ENCODE measurements at places on chromosomes 2 and 18. TPM values are rescaled to one million over a fixed set of nuclear protein-coding genes. Genes with fewer than 3 reads are reported as not detected.

DNA sequence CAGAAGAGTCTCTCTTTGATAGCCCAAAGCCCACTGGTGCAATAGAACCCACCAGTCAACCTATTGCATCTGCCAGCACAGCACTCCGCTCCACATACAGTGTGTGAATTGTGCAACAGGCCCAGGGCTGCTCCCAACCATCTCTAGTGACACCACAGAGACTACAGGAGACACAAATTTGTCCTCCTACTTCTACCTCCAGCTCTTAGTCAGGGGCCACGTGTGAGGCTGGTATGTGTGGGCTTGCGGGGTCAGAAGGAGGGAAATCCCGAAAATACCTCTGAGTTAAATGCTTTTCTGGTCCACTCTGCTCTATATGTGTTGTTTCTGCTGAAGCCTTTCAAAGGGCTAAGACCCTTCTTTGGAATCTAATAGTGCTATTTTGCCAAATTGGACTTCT lies 18.0 kb downstream of the DGUOK start:
- no peak overlapping the region for H3K27ac ChIP-seq
- no peak for DNase-seq
- no peaks in the 10 kb centered on the region for H3K27me3 ChIP-seq
- peaks cover 9% of the 10 kb centered on the region for H3K4me1 ChIP-seq
- peaks cover 36% of the 10 kb centered on the region for H3K36me3 ChIP-seq
- H3K4me3 ChIP-seq: no peak overlapping the region

GRCh38 chr2:230861552-230862255 lies 3.0 kb upstream of the ITM2C start:
- peaks cover 58% of the 10 kb centered on the region for H3K27me3 ChIP-seq
- H3K4me3 ChIP-seq: no peak overlapping the region
- peaks cover 24% of the 10 kb centered on the region for H3K36me3 ChIP-seq
- peaks cover 21% of the 10 kb centered on the region for H3K4me1 ChIP-seq

DNA sequence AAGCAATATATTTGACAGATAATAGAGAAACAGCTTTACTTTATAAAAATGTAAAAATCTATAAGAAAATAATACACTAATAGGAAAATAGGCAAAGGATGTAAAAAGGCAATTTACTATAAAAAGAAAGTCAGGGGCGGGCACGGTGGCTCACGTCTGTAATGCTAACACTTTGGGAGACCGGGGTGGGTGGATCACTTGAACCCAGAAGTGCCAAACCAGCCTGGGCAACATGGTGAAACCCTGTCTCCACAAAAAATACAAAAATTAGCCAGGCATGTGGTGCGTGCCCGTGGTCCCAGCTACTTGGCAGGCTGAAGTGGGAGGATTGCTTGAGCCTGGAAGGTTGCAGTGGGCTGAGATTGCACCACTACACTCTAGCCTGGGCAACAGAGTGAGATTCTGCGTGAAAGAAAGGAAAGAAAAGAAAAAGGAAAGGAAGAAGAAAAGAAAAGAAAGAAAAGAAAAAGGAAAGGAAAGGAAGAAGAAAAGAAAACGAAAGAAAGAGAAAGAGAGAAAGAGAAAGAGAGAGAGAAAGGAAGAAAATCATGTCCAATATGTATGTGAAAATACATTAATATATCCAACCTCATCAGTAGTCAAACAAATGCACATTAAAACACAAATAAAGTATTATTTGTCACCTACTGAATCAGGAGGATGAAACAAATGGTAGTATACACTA lies 65.1 kb downstream of the ADD2 start:
- no peak for DNase-seq
- H3K4me1 ChIP-seq: no peaks in the 10 kb centered on the region
- H3K4me3 ChIP-seq: no peak overlapping the region
- no peak overlapping the region for H3K27ac ChIP-seq
- H3K27me3 ChIP-seq: peaks cover 45% of the 10 kb centered on the region

DNA sequence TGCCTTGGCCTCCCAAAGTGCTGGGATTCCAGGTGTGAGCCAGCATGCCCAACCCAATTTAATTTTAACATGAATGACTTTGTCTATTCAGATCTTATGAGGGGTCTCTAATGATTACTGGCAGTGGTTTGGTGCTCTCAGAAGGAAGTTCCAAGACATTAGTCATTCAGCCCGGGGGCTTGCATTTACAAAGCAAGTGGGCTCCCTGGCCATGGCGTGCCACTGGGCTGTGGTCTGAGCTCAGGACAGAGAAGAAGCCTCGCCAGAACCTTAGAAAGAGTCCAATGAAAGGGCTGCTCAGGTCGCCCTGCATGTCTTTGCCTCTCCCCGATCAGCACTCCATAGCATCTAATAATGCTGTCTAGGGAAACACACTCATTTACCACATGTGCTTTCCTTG lies 182.6 kb upstream of the CHAC2 start:
- H3K27ac ChIP-seq: no peak overlapping the region
- H3K36me3 ChIP-seq: no peaks in the 10 kb centered on the region
- no peak for DNase-seq
- H3K27me3 ChIP-seq: no peaks in the 10 kb centered on the region
- no peak overlapping the region for H3K4me3 ChIP-seq

DNA sequence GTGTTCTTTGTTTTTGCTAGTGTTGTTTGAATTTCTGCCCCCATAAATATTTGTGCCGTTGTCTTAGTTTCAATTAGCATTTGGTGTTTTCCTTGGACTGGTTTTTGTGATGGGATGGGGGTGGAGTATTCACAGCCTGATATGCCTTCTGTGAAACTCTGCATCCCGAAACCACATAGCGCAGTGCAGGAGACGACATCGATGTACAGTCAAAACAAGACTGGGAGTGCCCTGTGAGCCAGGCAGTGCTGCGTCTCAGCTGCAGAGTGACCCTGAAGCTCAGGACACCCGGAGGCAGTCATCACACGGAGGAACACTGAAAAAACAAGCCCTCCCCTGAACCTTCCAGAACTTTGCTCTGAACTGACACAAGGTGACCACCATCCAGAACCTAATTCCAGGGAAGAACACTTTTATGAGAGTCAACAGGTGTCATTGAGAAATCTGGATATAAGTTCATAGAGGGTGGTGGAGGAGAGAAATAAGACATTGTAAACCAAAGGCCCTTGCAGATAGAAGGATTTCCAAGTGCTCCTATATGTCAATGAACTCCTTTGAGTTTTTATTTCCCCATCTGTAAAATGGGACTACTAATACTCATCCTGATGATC lies 61.2 kb upstream of the CABLES1 start:
- H3K36me3 ChIP-seq: no peaks in the 10 kb centered on the region
- H3K27me3 ChIP-seq: no peaks in the 10 kb centered on the region
- peaks cover 16% of the 10 kb centered on the region for H3K4me1 ChIP-seq
- no peak overlapping the region for H3K27ac ChIP-seq
- no peak overlapping the region for H3K4me3 ChIP-seq

DNA sequence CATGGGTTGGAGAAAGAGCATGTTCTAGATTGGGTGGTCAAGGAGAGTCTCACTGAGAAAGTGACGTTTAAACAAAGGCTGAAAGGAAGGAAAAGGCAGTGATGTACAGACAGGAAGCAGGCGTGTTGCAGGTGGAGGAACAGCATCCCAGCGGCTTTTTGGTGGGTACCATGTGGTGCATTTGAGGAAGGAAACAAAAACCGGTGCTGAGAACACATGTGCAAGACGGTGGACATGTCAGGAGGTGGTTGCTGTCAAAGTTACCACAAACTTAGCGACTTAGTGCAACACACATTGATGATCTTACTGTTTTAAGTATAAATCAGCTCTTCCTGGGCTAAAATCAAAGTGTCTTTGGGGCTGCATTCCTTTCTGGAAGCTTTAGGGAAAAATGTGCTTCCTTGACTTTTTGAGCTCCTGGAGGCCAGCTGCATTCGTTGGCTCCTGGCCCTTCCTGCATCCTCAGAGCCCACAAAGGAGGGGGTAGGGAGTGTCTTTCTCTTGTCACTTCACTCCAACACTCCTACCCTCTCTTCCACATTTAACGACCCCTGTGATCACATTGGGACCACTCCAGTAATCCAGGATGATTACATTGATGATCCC lies 380.6 kb downstream of the FBXO15 start:
- no peaks in the 10 kb centered on the region for H3K36me3 ChIP-seq
- DNase-seq: no peak
- no peaks in the 10 kb centered on the region for H3K4me1 ChIP-seq
- H3K27me3 ChIP-seq: no peaks in the 10 kb centered on the region
- H3K27ac ChIP-seq: no peak overlapping the region
- no peak overlapping the region for H3K4me3 ChIP-seq

GRCh38 chr2:120669121-120669952 lies 66.3 kb upstream of the GLI2 start:
- peaks cover 81% of the 10 kb centered on the region for H3K27me3 ChIP-seq
- H3K4me3 ChIP-seq: peak overlapping the region; percentile 28
- DNase-seq: peak; percentile 69
- no peaks in the 10 kb centered on the region for H3K36me3 ChIP-seq
- H3K4me1 ChIP-seq: peaks cover 8% of the 10 kb centered on the region
- H3K27ac ChIP-seq: no peak overlapping the region

GRCh38 chr2:183088061-183088460 lies 9.5 kb downstream of the DUSP19 start:
- H3K4me3 ChIP-seq: no peak overlapping the region
- H3K27ac ChIP-seq: no peak overlapping the region
- no peaks in the 10 kb centered on the region for H3K36me3 ChIP-seq
- no peak for DNase-seq

GRCh38 chr18:31983976-31984375 lies 34.6 kb upstream of the RNF125 start:
- no peak for DNase-seq
- no peak overlapping the region for H3K27ac ChIP-seq
- H3K4me3 ChIP-seq: no peak overlapping the region
- no peaks in the 10 kb centered on the region for H3K4me1 ChIP-seq
- no peaks in the 10 kb centered on the region for H3K27me3 ChIP-seq

DNA sequence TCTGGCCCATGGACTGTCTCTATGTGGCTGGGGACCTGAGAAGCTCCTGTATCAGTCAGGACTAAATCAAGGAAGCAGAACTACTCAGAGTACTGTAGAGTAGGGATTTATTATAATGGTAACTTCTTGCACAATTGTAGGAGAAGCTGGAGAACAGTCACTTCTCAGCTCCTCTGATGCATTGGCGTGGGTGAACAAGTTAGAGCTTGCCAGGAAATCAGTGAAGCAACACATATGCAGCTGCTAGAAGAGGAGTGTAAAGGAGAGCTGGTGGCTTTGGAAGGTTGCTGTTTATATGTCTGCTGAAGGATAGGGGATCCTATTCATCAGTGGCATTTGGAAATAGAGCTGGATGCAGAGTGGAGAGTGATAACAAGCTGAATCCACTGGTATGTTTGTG lies 215.5 kb upstream of the CWC22 start:
- no peak overlapping the region for H3K4me3 ChIP-seq
- no peak overlapping the region for H3K27ac ChIP-seq
- H3K36me3 ChIP-seq: no peaks in the 10 kb centered on the region

DNA sequence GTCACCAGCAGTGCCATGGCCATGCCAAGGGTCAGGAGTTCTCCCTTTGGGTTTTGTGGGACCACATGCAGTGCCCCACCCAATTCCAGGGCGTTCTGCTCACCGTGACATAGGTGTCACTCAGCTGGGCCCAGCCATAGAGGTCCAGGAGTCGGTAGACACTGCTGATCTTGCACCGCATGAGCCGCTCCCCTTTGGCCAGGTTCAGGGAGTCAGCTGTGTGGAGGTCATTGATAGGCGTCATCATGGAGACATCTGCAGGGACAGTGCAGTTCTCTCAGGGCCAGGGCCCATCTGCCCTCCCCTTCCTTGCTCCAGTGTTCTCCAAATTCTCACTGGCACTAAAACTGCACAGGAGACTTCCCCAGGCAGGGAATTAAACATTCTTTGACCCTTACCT lies 71.9 kb downstream of the ADD2 start:
- H3K27me3 ChIP-seq: peaks cover 78% of the 10 kb centered on the region
- no peaks in the 10 kb centered on the region for H3K4me1 ChIP-seq
- no peak overlapping the region for H3K4me3 ChIP-seq
- DNase-seq: no peak

The PLGLB2 gene
- total RNA-seq: 1.7 TPM
